ENCODE measurements at places on chromosomes 4 and X.

DNA sequence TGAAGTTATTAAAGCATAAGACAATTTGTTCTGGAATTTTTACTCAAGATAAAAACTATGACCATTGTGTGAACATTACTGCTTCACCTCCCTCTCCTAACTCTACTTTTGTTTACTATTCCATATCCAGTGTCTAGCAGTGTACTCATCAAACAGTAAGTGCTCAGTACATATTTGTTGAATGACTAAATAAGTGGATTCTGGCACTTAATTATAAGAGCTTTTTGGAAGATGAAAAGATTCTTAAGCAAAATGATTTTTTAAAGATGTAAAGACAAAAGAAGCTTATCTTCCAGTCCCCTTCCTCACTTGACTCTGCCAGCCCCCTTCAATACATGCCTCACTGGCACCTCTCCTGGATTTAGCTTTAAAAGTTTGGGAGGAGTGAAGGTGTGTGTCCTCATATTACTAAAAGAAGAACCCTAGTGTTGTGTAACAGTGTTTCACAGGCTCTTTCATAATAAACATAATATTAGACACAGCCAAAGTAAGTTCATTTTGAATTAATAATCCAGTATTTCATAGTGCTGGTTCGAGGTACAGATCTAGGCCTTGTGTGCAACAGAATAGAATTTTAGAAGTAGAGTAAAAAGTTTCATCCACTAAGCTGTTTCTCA, 53.0 kb downstream of the GAB1 start:
- no peak for DNase-seq

DNA sequence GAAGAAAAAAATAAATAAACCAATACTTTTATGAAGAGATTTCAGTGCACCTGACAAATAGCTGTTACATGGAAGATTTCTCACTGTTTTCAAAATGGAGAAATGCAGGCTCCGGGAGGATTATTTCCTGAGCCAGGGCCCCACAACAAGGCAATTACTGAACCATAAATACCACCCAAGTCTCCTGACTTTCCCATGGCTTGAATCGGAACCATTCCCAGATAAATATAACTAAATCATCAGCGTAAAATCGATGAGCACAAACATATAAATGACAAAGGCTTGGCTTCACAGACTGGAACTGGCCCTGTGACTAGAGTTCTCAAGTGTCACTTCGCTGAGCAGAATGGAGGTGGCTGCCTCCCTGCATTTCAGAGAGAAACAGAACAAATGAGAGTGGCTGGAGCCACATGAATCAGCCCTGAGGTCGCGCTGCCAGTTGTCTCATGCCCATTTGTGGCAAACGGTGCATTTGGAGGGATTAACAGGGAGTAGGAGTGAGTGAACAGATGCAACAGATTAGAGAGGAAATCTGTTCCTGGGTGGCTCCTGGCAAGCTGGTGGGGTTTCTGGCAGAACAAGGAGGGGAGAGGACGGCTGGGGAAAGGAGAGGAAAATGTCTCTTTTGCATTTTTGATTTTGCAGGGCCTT, 57.3 kb upstream of the STIM2 start:
- DNase-seq: no peak

DNA sequence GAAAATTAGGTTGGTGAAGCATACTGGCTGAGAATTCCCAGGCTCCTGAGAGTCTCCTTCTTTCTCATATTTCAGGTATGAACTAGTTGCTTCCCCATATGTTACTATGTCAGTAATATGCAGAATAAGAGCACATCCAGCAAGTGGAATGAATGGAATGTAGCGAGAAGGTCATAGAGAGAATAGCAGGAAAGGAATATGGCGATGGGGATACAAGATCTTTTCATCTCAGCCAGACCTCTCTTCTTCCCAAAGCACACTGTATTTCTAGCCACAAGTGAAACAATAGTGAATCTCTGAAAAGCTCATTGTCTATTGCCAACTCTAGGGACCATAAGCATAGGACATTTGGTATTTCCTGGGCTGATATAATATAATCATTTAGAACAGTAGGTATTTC, 54.6 kb upstream of the MMAA start:
- no peak for DNase-seq

DNA sequence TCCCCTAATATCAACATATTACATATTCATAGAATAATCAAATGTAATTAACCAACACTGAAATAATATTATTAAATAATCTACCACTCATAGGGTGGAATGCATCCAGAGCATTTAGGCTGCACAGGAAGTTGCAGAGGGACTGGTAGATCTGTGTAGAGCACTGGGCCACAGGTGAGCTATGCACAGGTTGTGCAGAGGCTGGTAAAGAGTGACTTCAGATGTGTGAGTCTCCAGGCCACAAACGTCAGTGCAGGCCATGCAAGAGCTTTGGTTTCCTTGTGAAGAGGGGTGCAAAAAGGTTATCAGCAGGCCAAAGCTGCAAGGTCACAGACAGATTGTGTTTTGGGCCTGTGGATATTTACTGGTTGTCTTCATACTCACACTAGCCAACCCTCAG, 25.5 kb upstream of the MANBA start:
- DNase-seq: no peak

DNA sequence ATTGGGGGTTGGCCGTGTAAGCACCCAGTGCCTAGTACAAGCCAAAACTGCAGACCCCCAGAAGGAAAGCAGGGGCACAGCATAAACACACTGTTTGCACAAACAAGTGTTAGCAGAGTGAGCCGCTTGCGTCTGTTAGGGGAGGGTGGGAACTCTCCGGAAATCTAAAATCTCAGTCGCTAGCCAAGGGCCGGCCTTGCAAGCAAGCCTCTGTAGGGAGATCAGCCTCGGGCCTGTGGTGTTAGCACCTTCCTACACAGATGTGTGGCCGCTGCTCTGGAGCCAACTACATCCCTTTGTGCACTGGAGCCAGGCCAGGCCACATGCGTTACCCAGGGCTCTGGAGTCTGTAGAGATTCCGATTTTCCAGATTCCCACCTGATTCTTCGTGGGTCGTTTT, 67.1 kb downstream of the GPR143 start:
- no peak for DNase-seq

DNA sequence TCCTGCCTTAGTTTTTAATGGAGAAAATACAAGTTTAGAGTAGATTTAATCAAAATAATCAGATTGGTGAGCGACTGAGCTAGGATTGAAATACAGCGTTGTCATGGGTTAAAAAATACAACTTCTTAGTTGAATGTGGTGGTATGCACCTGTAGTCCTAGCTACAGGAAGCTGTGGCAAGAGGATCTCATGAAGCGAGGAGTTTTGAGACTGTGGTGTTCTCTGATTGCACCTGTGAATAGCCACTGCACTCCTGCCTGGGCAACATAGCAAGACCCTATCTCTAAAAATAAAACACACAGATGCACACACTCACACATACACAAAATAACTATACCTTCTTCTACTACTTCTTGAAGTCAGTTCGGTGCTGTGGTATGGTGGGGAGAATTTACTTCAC, 19.8 kb upstream of the GBA3 start:
- no peak for DNase-seq

GRCh38 chr4:183812567-183812966, 92.5 kb upstream of the STOX2 start:
- DNase-seq: no peak

GRCh38 chrX:13074297-13075262, 30.2 kb upstream of the FAM9C start:
- no peak for DNase-seq

GRCh38 chr4:107589269-107589668, 130.8 kb downstream of the PAPSS1 start:
- DNase-seq: no peak

- no peak for DNase-seq
These were observed 23.8 kb downstream of the CTSO start for GRCh38 chr4:155929833-155930232.

DNA sequence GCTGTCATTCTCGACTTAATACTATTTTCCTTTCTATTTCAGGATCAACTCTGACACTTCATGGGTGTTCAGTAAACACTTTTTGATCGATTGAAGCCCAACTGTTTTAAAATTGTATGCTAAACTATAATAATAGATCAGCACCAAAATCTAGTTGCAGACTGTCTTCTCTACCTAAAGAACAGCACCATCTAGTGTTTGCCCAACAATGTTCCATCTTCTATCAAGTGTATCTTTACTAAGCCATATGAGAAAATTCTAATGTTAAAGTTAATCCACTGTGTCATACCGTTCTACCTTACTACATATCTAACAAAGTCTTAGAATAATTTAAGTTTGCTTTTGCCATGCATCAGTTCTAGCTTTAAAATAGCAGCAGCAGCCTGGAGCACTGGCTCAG, 113.0 kb upstream of the PRDX4 start:
- DNase-seq: no peak

- DNase-seq: no peak
These were observed 992 bp downstream of the GDPD2 start for GRCh38 chrX:70423936-70424675.

GRCh38 chr4:80948995-80949394, 81.5 kb upstream of the BMP3 start:
- DNase-seq: no peak
